ENCODE measurements at places on chromosomes 11 and 22.

DNA sequence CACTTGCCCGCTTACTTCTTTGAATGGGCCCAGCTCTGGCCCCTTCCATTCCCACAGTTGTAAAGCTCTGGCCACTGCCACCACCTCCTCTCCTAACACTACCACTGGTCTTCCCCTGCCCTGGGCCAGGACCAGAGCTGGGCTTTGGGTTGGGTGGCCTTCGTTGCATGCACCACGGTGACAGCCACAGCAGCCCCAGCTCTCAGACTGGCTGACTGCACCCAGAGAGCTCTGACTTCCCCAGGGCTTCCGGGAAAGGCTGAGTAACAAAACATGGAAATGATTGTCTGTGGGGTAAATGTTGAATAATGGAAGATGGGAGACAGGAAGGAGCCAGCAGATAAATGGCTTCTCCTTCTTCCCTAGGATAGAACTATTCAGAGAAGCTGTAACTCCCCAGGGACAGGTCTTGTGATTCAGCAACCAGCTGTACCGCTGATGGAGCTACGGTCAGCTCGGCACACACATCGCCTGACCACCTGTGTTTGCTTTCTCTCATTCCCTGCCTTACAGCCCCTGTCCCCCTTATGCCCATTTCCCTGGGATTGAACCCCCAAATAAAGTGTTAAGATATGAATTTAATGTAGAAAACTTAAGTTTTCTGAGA is 27.6 kb downstream of the SCN4B start:
- DNase-seq, result no peak

DNA sequence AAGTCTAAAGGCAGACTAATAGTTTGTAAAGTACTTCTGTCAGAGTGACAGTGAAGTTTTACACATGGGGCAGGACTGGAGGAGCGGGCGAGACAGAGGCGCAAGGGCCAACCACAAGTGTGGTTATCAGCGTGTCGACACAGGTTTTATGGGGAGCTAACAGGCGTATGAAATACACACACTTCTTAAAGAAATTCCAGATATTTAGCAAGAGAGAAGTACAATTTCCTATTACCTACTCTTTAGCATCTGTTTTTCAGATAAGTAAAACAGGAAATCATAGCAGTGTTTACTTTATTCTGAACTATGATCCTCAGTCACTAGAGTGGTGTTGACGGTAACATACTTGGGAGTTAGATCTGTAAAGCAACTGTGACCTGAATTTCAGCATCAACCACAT is 22.5 kb downstream of the VSIG10L2 start:
- peak; percentile 26 for DNase-seq

- DNase-seq, result no peak
Observed at GRCh38 chr11:67024410-67024809, 1.5 kb downstream of the SYT12 start.

DNA sequence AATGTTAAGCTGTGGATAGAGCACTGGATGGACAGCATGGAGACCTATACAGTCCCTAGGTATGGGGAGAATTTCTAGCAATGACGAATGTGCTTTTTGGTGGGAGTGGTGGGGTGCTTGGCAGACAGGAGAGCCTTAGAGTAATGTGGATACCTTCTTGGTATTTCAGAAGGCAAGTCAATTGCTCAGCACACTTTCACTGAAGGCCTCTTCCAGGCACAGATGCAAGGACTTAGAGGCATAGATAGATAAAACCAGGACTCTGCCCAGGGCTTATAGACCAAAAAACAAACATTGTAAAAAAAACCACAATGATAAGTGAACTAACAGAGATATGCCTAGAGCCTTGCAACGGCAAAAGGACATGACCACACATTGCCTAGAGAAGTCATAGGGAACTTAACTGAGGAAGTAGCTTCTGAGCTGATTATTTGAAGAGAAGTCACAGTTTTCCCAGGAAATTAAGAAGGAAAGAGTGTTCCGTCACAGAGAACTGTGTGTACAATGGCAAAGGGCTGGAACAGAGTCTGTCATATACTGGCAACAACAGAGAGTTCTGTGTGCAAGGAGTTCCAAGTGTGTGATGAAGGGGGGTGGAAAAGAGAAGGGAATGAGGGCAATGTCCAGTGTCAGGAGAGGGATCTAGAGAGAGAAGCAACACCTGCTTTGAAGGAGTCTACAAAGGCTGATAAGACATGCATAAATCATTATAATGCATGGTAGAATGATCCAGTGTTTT is 65.9 kb upstream of the PICALM start:
- DNase-seq, result no peak

GRCh38 chr11:1916132-1916985 is 3.1 kb upstream of the TNNT3 start:
- DNase-seq, result no peak

GRCh38 chr11:64842851-64843685 is 1.4 kb downstream of the CDC42BPG start:
- DNase-seq, result no peak

GRCh38 chr11:44468345-44468988 is 97.0 kb upstream of the CD82 start:
- no peak for DNase-seq

DNA sequence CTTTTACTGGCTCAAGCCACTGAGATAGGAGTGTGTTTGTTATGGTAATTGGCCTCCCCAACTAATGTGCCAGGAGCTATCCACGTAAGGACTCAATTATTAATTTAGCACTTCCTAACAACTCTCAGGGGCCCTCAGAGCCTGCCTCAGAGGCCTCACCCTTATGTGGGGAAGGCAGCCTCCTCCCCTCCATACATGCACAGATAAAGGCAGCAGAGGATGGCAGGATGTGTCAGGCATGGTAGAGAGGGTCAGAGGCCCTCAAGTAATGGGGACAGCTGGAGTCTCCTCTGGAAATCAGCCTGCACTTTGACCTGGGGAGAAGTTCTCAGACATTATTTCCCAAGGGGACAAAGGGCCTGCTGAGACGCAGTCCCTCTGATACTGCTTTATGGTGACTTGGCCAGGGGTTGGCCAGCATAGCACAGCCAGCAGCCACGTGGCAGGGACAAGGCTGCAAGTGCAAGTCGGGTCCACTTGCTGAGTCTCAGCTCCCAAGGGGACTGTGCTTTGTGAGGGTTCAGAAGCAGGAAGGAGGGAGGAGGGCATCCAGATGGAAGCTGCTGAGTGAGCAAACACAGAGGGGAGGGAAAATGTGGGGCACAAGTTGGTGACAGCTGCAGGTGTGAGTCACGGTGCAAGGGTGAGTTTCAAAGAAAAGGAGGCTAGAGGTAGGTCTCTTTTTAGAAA is 17.0 kb downstream of the MOGAT2 start:
- DNase-seq, result no peak

DNA sequence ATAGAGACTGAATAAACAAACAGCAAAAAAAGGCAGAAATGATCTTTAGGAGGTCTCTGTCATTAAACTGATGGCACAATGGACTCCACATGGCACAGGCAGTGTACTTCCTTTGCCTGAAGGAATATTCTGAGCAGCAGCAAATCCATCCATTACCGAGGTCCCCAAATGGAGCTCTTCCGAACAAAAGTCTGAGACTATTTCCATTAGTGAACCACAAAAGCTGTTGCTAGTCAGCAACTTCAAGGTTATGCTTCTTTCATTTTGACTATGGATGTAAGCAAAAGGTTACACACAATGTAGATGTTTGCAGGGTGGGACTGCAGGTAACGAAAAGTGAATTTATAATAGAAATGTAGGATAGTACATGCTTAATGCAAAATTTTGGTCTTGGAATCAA is 14.5 kb downstream of the NARS2 start:
- DNase-seq, result no peak

GRCh38 chr11:2940921-2941821 is 12.0 kb upstream of the PHLDA2 start:
- DNase-seq, result no peak

DNA sequence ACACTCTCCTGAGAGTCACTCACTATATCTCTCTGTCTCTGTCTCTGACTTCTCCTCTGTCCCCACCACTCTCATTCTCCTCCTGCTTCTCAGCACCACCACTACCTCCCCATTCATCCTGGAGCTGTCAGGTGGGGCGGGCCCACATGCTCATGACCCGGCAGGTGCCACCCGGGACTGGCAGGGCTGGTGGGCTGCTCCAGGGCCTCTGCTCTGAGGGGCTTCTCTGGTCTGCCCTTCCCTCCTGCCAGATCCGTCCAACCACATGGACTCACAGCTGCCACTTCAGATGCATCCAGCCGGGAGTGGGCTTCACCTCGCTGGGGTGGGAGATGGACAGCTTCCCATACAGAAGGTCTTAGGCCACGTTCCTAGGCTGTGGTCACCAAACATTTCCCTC is 4.8 kb upstream of the EMID1 start:
- DNase-seq, result no peak

Measured in fibroblast of lung (primary cell).